CD4-positive, alpha-beta T cell treated with Interleukin-6 at 100 ng/mL for 8 hours (primary cell): ENCODE measurements at places on chromosomes 13 and 19.

DNA sequence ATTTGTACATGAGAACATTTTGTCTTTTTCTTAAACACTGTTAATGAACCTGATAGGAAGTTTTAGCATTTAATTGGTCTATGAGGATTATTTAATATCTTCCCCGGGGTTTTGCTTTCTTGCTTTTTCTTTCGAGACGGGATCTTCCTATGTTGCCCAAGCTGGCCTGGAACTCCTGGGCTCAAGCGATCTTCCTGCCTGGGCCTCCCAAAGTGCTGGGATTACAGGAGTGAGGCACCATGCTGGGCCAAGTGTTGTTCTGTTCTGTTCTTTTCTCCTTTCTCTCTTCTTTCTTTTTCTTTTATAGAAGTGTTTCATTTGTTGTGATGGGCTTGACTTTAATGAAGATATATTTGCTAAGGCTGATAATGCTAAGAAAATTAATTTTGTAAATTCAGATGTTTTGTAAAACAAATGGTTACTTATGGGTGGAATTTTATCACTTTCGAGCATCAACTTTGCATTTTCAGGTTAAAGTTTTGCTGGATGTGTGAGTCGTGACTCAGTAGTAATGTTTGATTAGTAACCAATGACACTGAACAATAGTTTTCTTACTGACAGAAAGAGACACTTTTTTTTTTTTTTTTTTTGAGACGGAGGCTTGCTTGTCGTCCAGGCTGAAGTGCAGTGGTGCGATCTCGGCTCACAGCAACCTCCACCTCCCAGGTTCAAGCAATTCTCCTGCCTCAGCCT lies 2.2 kb downstream of the PAN3 start:
- DNase-seq = no peak

GRCh38 chr19:51594774-51595109 lies 23.7 kb downstream of the ZNF175 start:
- DNase-seq = no peak

- DNase-seq = no peak
These were observed 4.8 kb downstream of the CIB3 start for GRCh38 chr19:16168465-16169081.

DNA sequence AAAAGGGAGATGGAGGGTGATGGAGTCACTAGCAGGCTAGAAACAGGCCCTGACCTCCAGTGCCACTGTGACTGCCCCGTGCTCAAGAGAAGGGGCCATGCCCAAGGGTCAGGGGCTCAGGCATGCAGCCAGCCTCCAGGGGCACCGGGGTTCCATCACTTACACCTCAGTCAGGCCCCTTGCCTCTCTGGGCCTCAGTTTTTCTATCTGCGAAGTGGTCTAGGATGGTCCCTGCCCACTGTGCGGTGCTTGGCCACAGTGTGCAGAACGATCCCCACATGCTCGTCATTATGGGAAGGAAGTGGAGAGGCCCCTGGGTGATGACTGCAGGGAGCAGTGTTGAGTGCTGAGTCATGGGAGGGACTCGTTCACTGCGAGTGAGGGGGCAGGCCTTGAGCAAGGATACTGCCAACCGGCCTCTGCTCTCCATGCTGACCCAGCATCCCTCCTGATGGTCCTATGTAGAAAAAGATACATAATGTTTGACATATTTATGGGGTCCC lies 23.1 kb downstream of the TMED1 start:
- no peak for DNase-seq

GRCh38 chr19:18294467-18294864 lies 13.0 kb upstream of the JUND start:
- peak; percentile 92 for DNase-seq

- no peak for DNase-seq
These were observed 9.1 kb downstream of the UBE2L5 start for GRCh38 chr13:30431269-30431940.

GRCh38 chr19:4199699-4200293 lies 17.3 kb downstream of the ANKRD24 start:
- DNase-seq = no peak

DNA sequence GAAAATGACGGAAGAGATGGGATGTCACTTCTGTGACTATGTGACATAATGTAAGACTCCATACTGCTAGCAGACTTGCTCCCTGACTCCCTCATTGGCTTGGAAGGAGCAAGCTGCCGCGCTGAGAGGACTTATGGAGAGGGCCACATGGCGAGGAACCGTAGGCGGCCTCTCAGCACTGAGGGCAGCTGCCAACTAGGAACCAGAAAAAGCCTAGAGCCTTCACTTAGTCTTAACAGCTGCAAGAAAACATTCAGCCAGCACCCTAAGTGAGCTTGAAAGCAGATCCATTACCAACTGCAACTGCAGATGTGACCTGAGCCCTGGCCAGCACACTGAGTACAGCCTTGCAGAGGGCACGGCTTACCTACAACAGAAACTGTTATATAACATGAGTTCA lies 33.9 kb downstream of the USP12 start:
- DNase-seq = no peak

DNA sequence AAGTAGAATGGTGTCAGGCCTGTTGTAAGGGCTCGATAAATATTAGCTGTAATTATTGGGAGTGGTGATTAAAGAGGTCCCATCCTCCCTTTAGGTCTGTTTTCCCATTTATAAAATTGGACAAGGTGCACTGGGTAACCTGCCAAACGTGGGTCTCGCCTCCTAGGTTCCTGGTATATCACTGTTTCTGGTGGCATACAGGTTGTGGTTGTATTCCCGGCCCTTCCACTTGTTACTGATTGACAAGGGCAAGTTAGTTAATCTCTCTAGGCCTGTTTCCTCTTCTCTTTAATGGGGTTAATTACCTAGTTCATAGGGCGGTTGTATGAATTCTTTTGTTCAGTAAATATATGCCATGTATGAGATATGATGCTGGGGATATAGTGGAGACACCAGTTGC lies 1.5 kb downstream of the PPP2R1A start:
- no peak for DNase-seq

GRCh38 chr13:27926644-27927434 lies 7.0 kb downstream of the PDX1 start:
- no peak for DNase-seq

GRCh38 chr13:37381502-37381901 lies 217.1 kb downstream of the POSTN start:
- no peak for DNase-seq

GRCh38 chr19:4503132-4503824 lies 15.0 kb downstream of the PLIN4 start:
- no peak for DNase-seq

DNA sequence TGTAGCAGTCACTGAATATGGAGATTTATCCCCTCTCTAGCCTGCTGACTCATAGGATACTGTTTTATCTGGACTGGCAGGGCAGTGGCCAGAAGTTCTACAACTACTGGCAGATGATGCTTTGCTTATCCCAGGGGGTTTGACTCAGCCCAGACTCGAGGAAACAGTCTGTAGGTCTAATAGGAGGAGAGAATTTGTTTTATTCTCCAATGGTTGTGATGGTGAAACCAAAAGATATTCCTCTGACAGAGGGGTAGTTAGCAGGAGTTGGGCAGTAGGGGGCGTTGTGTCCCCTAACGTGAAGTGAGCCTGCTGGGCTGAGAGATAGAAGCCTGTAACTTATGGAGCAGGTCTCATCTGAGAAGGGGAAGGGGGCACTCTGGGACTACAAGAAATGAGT lies 74.9 kb downstream of the WTIP start:
- no peak for DNase-seq

DNA sequence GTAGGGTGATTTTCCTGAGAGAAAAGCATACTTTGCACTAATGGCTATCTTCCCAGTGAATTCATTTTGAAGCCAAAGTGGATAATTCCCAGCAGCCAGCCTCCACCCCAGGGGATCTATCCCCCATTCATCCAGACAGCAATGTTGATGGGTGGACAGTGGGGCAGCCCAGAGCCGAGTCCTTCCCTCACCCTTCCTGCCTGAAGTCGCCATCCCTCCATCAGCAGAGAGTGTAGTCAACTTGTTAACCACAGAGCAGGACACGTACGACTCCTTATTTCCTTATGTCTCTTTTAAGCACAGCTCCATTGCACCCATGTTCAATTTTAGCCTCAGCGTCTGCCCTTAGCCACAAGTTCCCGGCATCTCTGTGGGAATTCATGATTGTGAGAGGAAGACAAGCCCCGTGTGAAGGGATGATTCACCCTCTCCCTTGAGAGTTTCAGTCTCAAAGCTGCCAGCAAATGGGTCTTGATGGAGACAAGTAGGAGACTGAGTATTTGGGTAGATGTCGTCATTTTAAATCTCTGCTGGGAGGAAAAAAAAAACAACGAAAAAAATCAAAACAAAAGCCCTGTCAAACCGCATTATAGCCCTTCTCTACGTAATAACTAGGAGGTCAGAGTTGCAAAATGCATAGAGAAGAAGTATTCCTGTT lies 58.3 kb upstream of the MEDAG start:
- DNase-seq = peak; percentile 4

DNA sequence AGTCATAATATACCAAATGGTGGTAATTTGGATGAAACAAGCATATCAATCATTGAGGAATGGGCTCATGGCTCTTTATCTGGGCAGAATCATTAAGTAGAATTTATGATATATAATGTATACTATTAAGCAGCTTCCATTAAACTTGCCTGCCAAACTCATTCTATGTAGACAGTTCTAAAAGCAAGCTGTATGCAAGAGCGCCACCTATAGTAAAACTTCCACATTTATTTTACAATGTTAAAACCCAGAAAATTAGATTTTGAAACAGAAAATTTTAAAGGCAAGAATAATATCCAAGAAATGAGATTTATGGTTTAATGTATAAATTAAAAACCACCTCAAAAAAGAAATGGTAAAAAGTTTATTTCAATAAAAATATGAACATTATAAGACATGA lies 161.5 kb downstream of the MZT1 start:
- no peak for DNase-seq
